ENCODE measurements at places on chromosomes 7 and 10. TPM values are rescaled to one million over a fixed set of nuclear protein-coding genes. Genes with fewer than 3 reads are reported as not detected.

NRCAM gene
- not detected for total RNA-seq

PON3 gene
- total RNA-seq: not detected

PLA2G12B gene
- not detected for total RNA-seq

EPHA1 gene
- 0.65 TPM for total RNA-seq

HOXA11 gene
- total RNA-seq: not detected

UPK3B gene
- 1.0 TPM for total RNA-seq

ZNF239 gene
- 1.0 TPM for total RNA-seq

RPS24 gene
- total RNA-seq: 890 TPM

FAM20C gene
- 0.19 TPM for total RNA-seq

TSPAN13 gene
- 1.1 TPM for total RNA-seq

DNAJC12 gene
- 2.6 TPM for total RNA-seq

RBP3 gene
- not detected for total RNA-seq

RBM20 gene
- 0.16 TPM for total RNA-seq

ANKRD1 gene
- not detected for total RNA-seq

PPP1R9A gene
- total RNA-seq: not detected

OR6B1 gene
- not detected for total RNA-seq

HGF gene
- total RNA-seq: not detected

PNLIP gene
- not detected for total RNA-seq

DGKI gene
- 2.0 TPM for total RNA-seq
